NCI-H1105 (cell line): ENCODE measurements at places on chromosomes 12 and 14.

- no peak for DNase-seq
These were observed 59.0 kb downstream of the CACNA1C start for GRCh38 chr12:2111826-2112225.

- no peak for DNase-seq
These were observed 164.7 kb downstream of the SUDS3 start for GRCh38 chr12:118541071-118541470.

- DNase-seq, result no peak
These were observed 84.5 kb upstream of the CDKN3 start for GRCh38 chr14:54312166-54312801.

GRCh38 chr12:124939079-124939420, 24.6 kb upstream of the UBC start:
- DNase-seq, result no peak

- no peak for DNase-seq
These were observed 3.8 kb upstream of the TSPAN8 start for GRCh38 chr12:71161591-71161990.

DNA sequence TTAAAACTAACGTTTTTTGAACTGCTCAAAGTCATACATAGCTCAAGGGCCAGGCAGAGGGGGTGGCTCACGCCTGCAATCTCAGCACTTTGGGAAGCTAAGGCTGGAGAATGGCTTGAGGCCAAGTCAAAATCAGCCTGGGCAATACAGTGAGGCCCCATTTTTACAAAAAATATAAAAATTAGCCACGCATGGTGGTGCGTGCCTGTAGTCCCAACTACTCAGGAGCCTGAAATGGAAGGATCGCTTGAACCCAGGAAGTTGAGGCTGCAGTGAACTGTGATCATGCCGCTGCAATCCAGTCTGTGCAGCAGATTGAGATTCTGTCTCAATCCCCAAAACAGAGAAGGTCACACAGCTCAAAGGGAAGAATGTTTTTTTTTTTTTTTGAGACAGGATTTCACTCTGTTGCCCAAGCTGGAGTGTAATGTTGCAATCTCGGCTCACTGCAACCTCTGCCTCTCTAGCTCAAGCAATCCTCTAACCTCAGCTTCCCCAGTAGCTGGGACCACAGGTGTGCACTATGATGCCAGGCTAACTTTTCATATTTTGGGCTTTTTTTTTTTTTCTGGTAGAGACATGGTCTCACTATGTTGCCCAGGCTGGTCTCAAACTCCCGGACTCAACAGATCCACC, 2.9 kb downstream of the RBM23 start:
- DNase-seq, result no peak

DNA sequence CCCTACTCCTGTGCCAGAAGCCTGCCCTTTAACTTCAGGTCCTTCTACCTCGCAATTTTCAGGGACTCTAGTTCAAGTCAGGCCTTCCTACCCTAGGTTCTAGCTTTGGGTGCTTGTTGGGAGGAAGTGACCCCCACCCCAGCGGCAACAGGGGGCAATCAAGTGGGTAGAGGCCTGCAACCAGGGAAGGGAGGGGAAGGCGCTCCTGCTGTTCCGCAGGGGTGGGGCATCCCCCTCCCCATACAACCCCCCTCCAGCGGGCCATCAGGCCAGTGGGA, 204 bp upstream of the PRPH start:
- DNase-seq, result no peak

DNA sequence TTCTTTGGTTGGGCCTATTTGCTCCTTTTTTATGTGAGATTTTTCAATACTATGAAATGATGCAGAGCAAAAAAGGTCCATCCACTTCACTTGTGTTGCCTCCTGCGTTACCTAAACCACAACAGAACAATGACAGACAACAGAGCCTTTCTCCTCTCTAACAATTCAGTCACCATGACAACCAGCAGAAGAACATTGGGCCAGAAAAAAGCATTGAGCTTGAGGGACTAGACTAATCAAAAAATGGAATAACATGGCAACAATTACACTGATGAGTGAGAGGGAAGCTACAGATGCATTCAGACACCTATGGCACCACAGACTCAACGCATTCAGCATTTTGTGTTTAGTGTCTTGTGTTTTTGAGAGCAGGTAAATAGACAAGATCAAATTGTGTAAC, 44.6 kb upstream of the PTCSC3 start:
- peak; percentile 37 for DNase-seq

GRCh38 chr14:63209160-63209559, 4.9 kb downstream of the RHOJ start:
- DNase-seq, result no peak

GRCh38 chr12:54373649-54374561, 9.6 kb upstream of the GPR84 start:
- DNase-seq, result no peak

- no peak for DNase-seq
These were observed 182.5 kb upstream of the RGS6 start for GRCh38 chr14:71749613-71750238.

GRCh38 chr14:58427281-58428117, at the start of the genes KIAA0586 and TIMM9:
KIAA0586 (plus strand) TSS chr14:58427719; CDS start chr14:58428265, 546 bp downstream.
TIMM9 (minus strand) TSS chr14:58427531; CDS start chr14:58411945, 15,586 bp downstream.
- peak; percentile 96 for DNase-seq

DNA sequence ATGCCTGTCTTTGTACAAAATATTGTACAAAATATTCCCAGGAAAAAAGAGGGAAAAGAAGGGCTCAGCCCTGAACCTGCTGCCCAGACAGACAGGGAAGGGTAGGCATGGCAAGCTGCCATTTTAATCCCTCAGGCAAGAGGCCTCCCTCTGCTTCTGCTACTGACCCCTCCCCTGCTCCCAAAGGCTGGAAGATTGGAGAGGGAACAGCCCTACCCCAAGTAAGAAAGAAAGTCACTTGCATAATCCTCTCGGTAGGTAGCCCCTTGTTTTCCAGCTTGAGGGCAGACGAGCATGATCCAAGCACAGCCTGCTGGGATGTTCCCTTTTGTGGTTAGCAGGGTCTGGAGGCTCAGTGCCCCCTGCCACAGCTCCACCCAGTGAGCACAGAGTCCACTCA, 20.7 kb downstream of the ADCY6 start:
- no peak for DNase-seq

DNA sequence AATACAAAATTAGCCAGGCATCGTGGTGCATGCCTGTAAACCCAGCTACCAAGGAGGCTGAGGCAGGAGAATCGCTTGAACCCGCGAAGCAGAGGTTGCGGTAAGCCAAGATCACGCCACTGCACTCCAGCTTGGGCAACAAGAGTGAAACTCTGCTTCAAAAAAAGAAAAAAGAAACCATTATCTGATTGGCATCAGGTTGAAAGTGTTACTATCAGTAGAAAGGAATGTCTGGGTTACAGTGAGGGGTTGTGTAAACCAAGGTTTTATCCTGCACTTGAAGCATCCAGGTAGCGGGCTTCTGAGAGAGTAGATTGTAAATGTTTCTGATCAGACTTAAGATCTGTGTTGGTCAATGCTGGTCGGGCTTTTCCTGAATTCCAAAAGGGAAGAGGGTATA, 14.1 kb upstream of the OXA1L start:
- no peak for DNase-seq

- no peak for DNase-seq
These were observed 98.6 kb downstream of the SCARB1 start for GRCh38 chr12:124764870-124765580.

- DNase-seq, result no peak
These were observed 236.1 kb upstream of the DDHD1 start for GRCh38 chr14:53389202-53389601.

GRCh38 chr14:51039252-51039651, 55.7 kb downstream of the TRIM9 start:
- DNase-seq, result no peak

- no peak for DNase-seq
These were observed 11.0 kb downstream of the C12orf76 start for GRCh38 chr12:110037315-110037714.

DNA sequence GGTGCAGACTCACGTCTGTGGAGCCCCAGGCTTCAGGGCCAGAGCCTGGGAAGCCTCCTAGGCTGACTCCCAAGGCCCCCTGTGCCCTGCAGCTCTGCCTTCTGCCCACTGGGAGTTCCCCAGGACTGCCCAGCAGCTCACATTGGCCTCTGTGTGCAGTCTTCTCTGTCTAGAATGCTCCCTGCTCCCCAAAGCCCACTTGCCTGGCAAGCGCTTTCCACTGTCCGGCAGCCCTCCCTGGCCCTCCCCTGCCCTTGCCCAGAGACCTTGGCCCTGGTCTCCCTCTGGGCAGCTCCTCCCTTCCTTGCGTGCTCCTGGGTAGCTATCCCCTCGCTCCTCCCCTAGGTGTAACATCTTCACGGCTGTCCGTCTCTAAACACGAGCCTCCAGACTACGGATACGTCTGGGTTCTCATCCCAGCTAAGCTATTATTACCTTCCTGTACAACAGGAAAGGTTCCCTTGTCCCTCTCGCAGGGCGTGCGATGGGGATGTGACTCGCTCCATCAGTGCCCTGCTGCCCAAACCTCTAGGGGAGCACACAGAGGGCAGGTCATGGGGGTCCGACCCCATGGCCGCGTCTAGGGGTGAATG, 325.5 kb upstream of the RTL1 start:
- no peak for DNase-seq

DNA sequence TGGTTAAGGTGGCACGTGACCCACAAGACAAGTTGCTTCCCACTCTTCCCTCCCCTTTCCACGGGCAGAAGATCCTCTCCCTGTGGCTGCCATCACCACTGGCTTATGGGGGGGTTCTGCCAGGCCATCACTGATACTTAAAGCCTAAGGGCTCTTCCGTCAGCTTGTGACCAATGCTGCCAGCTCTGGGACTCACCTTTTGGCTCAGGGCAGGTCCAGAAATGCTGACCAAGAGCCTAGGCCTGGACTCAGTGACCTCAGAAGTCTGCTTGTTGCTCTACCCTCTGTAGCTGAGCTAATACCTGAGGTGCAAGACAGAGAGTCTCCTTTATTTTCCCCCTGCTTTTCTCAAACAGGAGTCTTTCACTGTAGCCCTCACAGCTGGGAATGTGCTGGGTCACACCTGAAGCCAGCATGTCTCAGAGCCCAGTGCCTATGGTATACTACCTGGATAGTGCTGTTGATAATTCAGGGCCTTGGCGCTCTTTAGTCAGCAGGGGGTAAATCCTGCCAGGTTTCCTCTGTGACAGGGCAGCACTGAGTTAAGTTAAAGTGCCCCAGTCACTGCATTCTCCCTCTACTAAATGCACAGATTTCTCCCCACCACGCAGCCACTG, 19.7 kb downstream of the FGD4 start:
- no peak for DNase-seq

- no peak for DNase-seq
These were observed 226.8 kb upstream of the ALG10 start for GRCh38 chr12:33795536-33795935.

DNA sequence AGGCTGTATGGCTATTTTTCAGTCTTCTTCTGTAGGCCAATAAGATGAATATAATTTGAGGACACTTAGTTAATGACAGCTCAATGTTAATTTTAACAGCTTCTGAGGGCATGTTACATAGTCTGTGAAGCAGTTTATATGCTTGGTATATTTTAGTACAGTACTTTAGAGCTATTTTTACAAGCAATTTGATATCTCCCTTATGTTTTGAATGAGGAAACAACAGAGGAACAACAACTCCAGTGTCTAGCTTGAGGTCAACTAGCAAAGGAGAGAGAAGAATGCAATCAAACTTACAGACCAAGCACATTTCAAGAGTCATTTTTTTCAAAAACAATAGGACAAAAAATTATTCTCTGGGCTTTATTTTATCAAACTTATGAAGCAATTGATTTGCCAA, 469.1 kb upstream of the DCN start:
- no peak for DNase-seq

DNA sequence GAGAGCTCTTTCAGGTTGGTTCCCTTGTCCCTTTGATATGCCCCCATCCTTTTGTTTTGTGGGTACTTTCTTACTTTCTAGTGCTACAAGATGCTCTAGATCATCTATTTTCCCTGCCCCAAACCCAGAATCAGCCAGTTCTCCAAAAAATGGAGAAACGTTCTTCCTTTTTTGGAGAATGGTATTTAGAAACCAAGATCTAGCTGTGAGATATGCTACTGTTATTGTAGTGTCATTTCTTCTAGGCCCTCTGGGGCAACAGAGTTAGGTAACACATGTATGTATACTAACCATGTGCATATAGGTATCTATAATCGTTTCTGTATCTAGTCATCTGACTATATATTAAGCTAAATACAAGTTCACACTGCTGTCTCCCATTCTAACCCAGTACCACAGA, 6.9 kb upstream of the IGFBP6 start:
- no peak for DNase-seq

- no peak for DNase-seq
These were observed 13.2 kb downstream of the RPS6KA5 start for GRCh38 chr14:91047174-91047753.

DNA sequence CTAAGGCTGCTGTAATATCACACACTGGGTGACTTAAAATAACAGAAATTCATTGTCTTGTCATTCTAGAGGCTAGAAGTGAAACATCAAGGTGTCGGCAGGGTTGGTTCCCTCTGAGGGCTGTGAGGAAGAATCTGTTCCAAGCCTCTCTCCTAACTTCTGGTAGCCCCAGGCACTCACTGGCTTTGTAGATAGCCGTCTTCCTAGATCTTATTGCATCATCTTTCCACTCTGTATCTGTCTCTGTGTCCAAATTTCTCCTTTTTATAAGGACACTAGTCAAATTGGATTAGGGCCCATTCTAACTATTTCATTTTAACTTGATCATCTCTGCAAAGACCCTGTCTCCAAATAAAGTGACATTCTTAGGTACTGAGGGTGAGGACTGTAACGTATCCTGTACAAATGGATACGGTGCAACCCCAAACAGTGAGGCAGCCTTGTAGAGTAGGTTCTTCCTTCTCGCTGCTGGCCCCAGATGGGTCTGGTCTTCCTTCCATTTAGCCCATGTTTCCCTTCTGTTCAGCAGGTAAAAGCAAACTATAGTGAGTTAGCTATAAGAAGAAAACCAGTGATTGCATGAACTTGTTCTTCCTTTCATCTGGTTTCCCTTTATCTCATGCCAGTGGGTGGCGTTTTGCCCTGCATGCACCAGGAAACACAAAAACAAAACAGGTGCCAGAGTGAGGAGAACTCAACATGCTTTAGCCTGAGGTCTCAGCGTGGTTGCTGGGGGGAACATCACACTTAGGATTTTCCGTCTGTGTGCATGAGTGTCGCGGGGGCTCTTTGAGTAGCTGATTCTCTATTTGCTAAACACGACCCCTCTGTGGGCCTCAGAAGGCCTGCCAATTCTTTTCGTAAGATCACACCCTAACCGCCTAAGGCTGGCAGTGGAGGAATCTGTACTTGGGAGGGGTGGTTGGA, 19.5 kb downstream of the TTC9 start:
- DNase-seq, result no peak

GRCh38 chr12:132275110-132275531, 54.3 kb downstream of the GALNT9 start:
- DNase-seq, result peak; percentile 14

GRCh38 chr12:26346736-26347135, 151.4 kb downstream of the SSPN start:
- DNase-seq, result no peak

GRCh38 chr12:121189619-121190155, 20.2 kb upstream of the P2RX4 start:
- no peak for DNase-seq
